ENCODE measurements at places on chromosomes 1 and 21.

GRCh38 chr1:235745503-235746136 is 96.0 kb upstream of the GNG4 start:
- DNase-seq: no peak

DNA sequence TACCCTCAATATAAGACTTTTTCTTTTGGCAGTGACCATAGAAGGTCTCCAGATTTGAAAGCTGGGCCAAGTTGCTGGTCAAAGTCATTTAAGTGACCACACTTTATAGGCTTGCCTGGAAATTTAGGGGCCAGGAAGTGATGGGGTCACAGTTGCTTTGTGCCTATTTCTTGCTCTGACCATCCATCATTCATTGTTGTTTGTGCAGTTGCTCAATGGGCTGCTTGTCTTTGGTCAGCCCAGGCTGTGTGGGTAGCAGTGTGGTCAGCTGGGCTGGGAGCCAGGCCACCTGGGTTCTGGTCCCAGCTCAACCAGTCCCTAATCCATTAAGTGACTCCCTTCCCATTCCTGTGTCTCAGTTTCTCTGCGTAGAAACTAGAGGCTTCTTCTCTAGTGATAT is 2.1 kb upstream of the OTUD7B start:
- DNase-seq: no peak

DNA sequence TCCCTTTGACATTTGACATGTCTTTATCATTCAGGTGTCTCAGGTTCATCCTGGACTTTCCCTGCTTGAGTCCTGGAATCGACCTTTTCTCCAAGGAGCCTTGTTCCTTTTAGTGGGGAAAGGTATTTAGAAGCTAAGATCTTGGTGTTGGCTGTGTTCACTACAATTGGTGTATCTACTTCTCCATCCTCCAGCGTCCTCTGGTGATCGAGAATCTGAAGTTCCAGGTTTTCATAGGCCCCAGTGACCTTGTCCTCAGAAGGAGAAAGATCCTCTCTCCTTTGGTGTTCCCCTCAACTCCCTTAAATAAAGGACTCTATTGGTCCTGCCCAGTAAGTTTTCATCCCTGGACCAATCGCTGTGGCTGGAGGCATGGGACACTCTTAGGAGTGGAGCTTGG is 22.1 kb downstream of the MROH7 start:
- DNase-seq: no peak

- no peak for DNase-seq
These were observed 236.9 kb upstream of the DPYD start for GRCh38 chr1:98157524-98158313.

GRCh38 chr1:54547601-54548388 is at the start of gene ACOT11:
Gene ACOT11 (plus strand): TSS chr1:54548228. CDS start chr1:54548310, 82 bp downstream.
- DNase-seq: no peak

Data from activated CD4-positive, alpha-beta memory T cell treated with anti-CD3 and anti-CD28 coated beads, Interleukin-2, amount 10 ng/mL, durations not matched to agents 7 days and 5 days (primary cell).